Activated CD4-positive, alpha-beta T cell treated with anti-CD3 and anti-CD28 coated beads, Interleukin-2, amount 50 U/mL, for 1 hour (primary cell): ENCODE measurements at places on chromosomes 12 and 14.

GRCh38 chr12:1680804-1681492, 9.9 kb upstream of the ADIPOR2 start:
- no peak for DNase-seq

DNA sequence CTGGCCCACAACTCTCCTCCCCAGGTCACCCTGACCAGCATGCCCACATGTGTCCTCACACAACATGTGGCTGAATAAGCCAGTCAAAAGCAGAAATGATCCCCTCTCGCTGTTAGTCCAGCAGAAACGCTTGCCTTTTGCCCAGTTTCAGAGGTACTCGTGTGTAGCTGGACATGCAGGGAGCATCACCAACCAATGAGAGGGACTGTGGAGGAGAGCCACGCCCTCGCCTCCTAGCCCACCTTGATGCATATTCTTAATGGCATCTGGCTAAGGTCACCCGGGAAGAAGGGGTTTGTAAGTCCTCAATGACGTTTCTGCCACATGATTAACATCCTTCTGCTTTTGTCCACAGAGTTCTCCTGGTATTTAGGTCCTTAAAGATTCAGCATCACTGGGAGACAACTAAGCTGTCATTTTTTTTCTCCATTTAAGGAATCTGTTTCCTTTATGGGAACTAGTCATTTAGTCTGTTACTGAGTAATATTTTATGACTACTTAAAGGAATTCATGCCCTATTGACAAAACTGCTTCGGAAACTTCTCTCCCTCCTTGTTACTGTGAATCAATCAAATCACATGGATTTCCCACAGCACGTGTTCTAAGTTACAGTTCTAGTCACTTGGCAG, 134.0 kb downstream of the GCH1 start:
- DNase-seq, result no peak

DNA sequence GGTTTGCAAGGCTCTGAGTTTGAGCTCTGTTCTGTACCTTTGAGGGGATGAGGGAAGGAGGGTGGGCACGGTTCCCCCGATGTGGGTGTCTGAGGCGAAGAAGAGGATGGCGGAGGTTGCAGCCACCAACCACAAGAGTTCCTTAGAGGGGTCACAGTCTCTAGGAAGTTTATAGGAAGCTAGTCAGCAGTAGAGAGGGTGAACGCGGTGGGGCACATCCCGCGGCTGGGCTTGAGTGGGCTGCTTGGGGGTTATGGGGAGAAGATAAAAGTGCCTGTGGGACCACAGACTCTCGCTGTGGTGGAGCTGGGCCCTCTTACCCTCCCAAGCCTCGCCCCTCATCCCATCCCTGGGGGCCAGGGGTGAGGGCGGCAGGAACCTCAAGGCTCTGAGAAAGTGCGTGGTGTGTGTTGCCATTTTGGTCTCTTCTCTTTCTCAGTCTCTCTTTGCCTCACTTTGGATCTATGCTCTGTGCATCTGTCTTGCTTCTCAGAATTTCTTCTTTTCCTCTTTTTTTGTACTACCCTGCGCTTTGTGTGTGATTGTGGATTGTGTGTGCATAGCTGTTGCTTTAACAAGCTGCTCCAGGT, 2.7 kb downstream of the CD4 start:
- DNase-seq, result no peak

DNA sequence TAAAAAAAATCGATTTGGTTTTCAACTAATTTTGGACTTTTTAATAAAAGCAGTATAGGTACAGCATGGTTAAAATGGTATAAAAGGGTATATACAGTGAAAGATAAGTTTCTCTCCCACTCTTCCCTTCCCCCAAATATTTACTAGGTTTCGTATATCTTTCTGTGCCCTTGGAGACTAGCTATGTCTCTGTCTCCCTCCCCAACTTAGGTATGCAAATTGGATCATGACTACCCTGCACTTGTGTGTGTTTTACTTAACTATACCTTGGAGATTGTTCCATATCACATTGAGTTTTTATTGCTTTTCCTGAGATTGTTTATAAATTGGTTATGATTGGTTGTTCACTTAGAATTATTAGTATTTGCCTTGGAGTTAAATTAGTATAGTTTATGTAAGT, 19.4 kb downstream of the AEBP2 start:
- no peak for DNase-seq

DNA sequence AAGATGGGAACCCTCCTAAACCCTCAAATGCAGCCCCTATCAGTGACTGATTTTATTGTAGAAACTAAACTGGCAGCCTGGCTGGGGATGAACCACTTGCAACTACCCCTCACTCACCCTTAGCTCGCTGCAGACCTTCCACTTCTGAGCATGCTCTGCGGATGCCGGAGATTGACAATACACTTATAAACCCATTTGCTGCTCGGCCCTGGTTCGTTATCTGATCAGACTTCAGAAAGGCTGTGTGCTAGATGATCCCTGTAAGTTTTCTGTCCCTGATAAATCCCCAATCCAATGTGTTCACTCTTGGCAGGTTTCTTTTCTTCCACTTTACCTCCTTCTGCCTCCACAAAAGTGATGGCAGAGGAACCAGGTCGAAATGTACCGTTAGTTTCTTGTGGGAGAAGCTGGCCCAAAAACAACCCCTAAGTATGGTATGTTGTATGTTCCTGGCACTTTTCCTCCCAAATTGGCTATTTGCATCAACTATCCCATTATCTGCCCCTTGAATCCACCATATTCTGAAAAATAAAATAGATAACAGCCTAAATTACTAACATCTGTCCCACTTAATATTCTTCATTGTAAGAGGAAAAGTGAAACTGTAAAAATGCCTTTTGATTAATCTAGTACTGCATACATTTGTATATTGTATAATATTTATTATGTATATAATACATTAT, 18.8 kb downstream of the RPH3A start:
- DNase-seq, result no peak

DNA sequence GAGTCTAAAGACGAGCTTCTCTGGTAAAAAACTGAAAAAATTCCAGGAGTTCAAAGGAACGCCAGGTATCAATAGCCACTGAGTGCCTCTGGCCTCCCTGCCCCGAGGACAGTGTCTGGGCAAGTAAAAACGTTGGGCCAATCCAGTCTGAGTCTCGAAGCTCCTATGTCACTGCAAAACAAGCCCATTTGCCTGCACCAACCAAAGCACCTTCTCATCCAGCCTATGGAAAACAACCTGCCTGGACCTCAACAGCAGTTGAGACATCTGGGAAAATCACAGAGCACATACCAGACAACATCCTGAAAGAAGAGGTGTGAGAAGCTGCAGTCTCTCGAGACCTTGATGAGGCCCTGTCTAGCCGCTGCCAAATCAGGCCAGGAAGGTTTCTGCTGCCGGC, 56.6 kb downstream of the RNF34 start:
- no peak for DNase-seq
